T follicular helper cell (primary cell): ENCODE measurements at places on chromosomes 2 and 18.

DNA sequence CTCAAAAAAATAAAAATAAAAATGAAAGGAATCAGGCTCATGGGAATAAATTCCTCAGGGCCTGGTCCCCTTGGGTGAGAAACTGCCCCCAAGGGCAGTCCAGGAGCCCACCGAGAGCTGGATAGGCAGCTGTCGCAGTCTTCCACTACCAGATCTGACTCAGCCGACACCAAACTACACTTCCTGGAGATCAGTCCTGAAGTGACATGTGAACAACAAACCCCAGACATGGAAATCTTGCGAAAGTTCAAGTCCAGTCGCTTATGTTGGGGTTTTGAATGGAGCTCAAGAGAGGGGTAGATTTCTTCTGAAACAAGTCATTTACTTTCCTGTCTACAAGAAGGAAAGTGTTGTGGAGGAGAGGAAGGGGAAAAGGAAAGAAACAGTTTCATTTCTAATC lies 12.9 kb downstream of the ADCY3 start:
- DNase-seq: no peak

- no peak for DNase-seq
Observed at GRCh38 chr2:108409768-108410167, 32.0 kb downstream of the SULT1C4 start.

GRCh38 chr18:62200121-62200914 lies 13.3 kb downstream of the RELCH start:
- DNase-seq: no peak

DNA sequence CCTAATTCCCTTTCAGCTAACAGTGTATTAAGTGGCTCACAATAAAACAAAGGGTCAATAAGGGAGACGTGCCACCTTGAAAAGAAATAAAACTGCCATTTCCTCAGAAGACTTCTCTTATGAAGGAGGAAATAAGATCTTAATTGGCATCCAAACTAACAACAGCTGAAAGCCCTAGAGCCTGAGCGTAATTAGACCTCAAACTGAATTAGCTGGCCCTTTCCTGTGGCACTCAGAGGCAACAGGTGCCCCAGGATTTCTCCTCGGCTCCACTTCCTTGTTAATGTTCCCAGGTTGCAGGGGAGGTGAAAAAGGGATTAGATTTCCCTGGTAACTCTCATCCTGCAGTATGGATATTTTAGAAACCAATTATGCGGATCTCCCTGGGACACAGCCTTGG lies 804.3 kb downstream of the DCDC2C start:
- DNase-seq: no peak

DNA sequence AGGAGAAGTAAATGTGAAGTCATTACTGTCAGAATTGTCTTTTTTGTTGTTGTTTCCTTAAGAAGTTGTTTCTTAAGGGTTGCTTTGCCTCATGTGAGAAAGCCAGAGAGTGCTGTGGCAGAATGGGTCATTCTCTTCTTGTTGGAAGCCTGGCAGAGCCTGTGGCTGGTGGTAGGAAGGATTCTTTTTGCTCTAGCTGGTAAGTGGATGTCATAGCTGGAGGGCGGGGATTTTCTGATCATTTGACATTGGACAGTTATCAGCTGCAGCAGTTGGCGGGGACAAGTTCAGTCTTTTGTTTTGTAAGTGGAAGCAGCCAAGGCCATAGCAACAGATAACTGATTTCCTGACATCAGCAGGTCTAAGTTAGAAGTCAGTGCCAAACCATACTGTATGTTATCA lies 5.5 kb upstream of the RMDN2 start:
- no peak for DNase-seq

DNA sequence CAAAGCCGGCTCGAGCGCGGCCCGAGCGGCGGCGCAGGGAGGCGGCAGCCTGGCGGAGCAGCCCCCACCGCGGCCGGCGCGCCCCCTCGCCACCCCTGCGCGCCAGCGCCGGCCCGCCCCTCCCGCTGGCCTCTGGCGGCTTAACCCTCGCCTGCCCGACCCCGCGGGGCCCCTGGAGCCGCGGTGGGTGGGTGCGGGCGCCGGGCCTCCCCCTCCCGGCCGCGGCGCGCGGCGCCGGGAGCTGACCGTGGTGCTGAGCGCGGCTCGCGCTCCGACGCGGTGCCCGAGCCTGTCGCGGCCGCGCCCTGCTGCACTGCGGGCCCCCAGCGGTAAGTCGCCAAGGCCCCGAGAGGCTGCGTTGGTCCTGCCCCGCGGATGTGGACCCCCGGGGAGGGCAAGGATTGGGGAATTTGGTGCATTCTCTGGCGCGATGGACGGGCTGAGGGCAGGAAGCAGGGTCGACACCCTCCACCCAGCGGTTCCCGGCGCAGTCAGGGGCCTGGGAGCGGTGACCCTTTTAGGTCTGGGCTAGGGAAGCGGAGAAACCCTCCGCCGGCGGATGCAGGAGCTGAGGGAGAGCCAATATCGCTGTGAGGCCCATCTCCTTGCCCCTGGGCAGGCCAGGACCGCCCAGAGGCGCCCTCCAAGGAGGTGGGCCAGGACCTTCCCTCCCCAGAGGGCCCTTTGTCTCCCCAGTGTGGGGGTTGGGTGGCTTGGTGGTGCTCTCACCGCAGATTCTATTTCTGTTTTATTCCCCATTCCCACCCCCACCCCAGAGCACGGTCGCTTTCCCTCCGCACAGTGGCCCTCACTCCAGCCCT lies 923 bp downstream of the AMER3 start:
- DNase-seq: no peak

GRCh38 chr2:105373895-105374401 lies 24.9 kb downstream of the FHL2 start:
- DNase-seq: no peak

- no peak for DNase-seq
Observed at GRCh38 chr2:170736628-170737027, 21.5 kb downstream of the SP5 start.

DNA sequence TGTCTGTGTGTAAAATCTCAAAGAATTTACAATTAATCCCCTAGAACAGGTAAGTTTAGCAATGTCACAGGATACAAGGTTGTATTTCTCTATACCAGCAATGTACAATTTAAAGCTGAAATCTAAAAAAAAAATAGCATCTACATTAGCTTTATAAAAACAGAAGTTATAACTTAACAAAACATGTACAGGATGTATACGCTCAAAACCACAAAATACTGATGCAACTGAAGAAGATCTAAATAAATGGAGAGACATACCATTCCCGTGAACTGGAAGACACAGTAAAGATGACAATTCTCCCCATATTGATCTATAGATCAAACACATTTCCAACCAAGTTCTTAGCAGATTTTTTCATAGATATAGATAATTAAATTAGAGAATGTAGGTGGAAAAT lies 17.5 kb upstream of the RANBP2 start:
- no peak for DNase-seq

GRCh38 chr2:105437708-105438103 lies 38.9 kb upstream of the FHL2 start:
- no peak for DNase-seq

DNA sequence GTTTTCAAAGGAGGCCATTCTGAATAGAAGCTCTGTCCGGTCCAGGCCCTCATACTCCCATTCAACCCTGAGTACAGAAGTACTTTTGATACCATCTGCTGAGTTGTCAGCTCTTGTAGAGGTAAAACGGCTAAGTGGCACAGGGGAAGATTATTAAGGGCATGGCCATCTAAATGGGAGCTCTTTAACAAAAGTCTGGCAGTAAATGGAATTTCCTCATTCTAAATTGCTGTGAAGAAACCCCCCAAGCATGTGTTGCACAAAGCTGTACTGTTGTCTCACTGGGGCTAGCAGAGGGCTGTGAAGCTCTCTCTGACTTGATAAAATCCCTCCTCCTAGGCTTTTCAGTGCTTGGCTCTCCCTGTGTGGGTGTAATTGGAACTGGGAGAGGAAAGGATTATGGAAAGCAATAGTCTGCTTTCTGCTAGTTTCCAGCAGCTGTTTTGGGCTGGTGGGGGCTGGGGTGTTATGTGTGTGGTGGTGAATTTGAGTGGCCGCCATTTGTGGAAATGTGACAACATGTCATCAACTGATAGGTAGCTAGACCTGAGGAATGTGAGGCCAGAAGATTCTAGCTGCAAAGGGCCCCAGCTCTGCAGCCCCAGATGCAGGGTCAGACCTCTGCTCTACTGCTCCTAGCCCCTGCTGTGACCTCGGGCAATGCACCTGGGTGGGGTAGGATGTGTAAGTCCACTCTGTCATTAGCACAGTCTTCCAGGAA lies 65.1 kb downstream of the MAP4K4 start:
- no peak for DNase-seq

- DNase-seq: no peak
Observed at GRCh38 chr2:23452372-23452771, 67.4 kb downstream of the KLHL29 start.

- DNase-seq: no peak
Observed at GRCh38 chr2:111178730-111179405, 58.2 kb downstream of the BCL2L11 start.

GRCh38 chr2:172375251-172375650 lies 52.1 kb upstream of the ITGA6 start:
- no peak for DNase-seq
